ENCODE measurements at places on chromosomes 7 and 10.

- no peak for DNase-seq
These were observed 27.3 kb downstream of the PDIA4 start for GRCh38 chr7:149000961-149001360.

- no peak for DNase-seq
These were observed 311.0 kb upstream of the IMMP2L start for GRCh38 chr7:111873326-111873646.

DNA sequence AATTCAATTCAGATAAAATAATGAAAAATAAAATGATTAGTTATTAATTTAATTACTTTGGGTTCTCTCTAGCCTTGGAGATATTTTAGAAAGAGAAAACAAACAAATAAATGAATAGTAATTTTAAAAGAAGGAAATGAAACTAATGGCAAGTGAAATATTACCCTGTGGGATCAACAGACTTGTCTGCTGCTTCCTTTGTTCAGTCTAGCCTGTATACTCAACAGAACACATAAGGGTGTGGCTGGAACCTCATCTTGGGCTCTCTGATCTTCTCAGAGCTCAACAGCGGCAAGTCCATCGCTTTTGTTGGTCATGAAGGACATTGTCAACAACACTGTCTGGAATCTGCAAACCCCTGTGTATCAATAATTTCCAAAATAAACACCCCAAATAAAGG, 904.9 kb downstream of the IPMK start:
- DNase-seq = no peak

GRCh38 chr7:162632-163297, 29.6 kb upstream of the FAM20C start:
- no peak for DNase-seq

DNA sequence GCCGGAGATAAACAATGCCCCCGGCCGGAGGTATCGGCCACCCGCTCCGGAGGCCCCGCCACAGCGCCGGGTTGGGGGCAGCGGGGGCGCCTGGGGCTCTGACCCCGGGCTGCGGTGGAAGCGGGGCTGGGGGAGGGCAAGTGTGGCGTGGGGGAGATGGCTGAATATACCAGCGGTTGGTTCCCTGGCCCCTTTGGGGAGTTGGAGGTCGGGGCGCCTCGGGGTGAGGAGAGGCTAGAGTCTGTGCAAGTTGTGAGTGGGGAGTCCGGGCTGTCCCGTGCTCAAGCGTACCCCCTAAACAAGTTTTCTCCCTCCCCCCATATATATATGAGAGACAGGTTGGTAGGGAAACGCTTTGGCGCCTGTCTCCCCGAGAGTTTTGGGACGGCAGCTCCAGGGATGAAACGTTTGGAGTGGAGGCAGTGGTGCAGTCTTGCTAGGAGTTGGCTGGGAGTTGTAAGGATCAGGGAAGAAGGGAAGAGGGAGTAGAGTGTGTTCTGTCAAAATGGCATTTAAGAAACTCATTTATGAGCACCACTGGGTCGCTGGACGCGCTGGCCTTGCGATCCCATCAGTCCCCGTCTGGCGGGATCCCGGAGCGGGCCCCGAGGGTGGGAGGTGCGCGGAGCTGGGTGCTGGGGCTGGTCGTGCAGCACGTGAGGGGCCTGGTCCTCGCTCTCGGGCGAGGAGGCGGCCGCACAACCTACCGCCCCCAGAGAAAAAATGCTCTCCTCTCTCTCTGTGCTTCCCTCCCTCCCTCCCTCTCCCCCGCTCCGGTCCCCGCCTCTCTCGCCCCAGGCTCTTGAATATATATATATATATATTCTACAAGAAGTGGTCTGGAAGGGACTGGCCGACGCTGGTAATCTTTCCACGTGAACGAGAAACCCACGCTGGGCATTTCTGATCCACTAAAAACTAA, 1.1 kb downstream of the TET1 start:
- no peak for DNase-seq

- DNase-seq = no peak
These were observed 63.4 kb downstream of the VAX1 start for GRCh38 chr10:117074621-117075020.

GRCh38 chr7:158827411-158828132, 1.7 kb downstream of the ESYT2 start:
- DNase-seq = peak; percentile 49

GRCh38 chr10:109866168-109866994, 56.9 kb downstream of the XPNPEP1 start:
- DNase-seq = no peak

GRCh38 chr10:131902211-131902610, 1.4 kb downstream of the PPP2R2D start:
- DNase-seq = no peak

- DNase-seq = no peak
These were observed 452.4 kb upstream of the PHF14 start for GRCh38 chr7:10521306-10521705.

DNA sequence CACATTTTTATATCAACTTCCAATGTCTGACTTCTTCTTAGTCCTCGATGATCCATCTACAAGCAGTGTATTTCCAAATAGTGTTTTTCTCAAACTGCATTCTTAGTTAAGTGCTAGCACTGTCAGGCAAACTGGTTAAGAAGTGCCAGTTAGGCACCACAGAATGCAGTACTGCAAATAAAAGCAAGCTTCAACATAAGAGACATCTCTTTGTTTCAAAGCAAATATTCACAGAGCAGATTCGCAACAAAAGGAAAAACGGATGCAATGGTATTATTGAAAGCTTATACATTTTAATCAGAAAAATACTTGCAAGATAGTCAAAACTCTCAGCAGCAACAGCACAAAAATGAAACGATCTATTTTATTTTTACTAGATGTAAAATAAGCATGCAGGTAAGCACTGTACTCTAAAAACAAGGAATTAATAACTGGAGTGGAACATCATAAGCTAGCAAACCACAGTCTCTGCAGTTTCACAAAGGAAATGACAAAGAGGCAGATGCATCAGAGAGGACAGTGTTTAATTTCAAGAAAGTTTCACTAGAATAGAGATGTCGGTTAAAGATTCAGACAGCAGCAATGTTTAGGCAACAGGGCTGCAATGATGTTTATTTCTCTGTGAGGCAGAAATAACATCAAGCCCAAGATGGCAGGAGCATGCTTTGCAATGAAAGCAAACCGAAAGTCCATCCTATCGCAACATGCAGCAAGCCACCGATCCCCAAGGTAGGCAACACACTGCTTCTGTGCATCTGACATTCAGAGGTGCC, 82.0 kb downstream of the FGFR2 start:
- DNase-seq = peak; percentile 1

GRCh38 chr10:113129117-113129516, 179.1 kb downstream of the TCF7L2 start:
- no peak for DNase-seq

- no peak for DNase-seq
These were observed 224.7 kb downstream of the INHBA start for GRCh38 chr7:41478187-41478586.

- DNase-seq = no peak
These were observed 173.8 kb downstream of the ITGA8 start for GRCh38 chr10:15545884-15546283.

DNA sequence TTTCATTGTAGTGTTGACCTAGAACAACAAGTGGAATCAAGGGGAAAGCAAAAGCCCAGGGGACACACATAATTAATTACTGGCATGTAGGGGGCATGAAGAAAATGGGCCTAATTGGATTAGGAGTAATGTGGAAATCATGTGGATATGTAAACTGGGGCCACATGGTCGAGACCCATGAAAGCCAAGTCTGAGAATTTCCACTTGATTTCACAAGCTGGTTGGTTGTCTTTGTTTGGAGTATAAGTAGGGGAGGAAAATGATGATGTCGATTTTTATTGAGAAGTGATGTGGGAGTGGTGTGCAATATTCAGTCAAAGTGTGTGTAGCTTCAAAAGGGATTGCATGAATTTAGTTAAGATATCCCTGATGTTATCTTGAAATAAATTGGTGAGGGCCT, 131.8 kb downstream of the LRRC4 start:
- DNase-seq = no peak

DNA sequence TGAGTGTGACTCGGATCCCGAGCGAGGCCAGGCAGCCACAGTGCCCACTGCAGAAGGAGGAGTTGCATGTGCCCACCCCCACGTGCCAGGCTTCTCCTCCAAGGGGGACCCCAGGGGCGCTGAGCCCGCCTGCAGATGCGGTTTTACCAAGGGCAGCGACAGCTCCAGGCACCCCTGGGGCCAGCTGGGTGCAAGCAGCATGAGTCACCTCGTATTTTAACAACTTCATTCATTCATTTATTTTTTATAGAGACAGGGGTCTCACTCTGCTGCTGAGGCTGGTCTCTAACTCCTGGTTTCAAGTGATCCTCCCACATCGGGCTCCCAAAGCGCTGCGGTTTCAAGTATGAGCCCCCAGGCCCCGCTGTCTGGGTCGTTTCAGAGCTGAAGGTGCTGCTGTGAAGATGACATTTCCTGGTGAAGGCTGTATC, 1.3 kb upstream of the FOXL3 start:
- DNase-seq = no peak

GRCh38 chr10:16049782-16050181, 189.5 kb upstream of the MINDY3 start:
- no peak for DNase-seq

DNA sequence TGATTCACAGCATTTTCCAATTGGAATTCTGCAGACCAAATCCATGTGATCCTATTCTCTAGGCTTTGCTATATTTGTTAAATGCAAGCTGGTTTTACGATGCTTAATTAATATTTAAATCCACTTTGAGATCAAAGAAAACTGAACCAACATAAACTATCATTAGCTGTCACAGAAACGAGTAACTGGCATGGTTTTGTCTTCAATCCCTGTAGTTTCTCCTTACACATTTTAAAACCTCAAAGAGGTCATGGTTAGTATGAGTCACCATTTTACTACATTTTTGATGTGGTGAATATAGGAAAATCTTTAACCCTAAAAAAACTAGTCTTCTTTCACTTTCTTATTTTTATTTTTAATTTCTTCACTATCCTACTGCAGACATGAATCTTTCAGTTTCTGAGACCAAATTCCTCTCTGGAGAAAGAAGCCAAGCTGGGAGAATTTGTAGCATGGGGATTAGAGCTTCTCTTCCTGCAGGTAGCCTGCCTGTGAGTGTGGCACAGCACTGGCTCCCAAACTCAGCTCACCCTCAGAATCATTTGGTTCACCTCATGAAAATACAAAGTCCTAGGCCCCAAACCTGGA, 8.7 kb upstream of the LIPM start:
- peak; percentile 28 for DNase-seq

GRCh38 chr7:34269084-34269483, 363.7 kb downstream of the BMPER start:
- no peak for DNase-seq

DNA sequence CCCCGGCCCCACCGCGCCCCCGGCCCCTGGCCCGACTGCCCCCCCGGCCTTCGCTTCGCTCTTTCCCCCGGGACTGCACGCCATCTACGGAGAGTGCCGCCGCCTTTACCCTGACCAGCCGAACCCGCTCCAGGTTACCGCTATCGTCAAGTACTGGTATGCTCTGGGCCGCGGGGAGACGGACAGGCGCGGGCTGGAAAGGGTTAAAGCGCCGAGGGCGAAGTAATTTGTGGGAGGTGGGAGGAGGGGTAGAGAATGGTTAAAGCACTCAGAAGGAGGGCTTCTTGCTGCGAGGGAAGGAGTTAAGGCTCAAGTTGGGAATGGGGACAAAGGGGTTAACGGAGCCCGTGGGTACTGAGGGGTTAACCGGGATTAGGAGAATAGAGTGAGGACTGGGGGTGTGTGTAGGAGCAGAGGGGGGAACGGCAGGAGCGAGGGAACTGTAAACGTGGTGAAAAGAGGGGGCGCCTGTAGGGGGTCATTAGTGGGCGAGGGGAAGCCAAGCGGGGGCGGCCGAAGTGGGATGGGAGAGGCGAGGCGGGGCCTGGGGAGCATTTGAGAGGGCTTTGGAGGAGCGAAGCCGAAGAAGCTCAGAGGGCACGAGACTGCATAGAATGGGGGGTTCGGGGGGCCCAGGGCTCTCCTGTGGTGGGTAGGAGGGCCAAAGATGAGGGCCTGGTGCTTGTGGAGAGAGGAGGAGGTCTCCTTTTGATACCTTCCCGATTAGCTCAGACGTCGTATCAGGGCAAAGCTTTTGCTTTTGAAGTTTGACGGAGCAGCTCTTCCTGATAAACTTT, 605 bp downstream of the SUFU start:
- DNase-seq = peak; percentile 9

DNA sequence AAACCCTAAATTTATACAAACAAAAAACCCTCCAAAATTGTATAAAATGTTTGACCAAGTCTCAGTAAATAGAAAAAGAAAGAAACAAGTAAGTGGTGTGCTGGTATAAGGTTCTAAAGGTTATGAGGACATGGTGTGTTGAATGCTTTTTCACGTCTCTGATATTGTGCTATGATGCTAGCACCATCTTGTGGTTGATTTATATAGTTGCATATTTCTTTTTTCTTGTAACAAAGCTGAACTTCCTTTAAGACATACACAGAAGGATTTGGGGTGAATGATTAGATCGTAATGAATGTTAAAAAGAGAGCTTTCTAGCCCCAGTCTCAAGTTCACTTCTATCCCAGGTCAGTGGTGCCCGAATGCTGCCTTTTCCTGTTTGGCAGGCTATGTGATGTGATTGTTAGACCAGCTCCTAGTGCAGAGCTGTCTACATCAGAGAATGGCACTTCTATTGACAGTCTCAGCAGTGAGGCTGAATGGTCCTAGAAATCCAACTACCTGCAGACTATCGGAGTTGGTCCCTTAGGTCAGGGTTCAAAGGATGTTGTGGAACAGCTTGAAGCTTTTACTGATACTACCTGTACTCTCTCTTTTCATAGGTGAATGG, 25.0 kb downstream of the VTI1A start:
- peak; percentile 39 for DNase-seq

DNA sequence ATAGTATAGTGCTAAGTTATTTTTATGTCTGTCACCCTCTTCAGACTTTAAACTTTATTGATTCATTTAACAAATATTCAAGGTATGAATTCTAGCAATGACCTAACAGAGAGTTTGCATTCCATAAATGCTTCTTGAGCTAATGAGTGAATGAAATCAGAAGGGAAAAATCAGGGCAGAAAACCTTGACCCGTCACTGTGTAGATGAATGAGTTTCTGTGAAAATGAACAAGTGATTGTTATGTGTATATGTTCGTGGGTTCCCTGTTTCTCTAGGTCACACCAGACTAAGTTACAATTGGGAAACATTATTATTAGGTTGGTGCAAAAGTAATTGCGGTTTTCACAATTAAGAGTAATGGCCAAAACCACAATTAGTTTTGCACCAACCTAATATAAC, 30.1 kb downstream of the APBB1IP start:
- DNase-seq = no peak

DNA sequence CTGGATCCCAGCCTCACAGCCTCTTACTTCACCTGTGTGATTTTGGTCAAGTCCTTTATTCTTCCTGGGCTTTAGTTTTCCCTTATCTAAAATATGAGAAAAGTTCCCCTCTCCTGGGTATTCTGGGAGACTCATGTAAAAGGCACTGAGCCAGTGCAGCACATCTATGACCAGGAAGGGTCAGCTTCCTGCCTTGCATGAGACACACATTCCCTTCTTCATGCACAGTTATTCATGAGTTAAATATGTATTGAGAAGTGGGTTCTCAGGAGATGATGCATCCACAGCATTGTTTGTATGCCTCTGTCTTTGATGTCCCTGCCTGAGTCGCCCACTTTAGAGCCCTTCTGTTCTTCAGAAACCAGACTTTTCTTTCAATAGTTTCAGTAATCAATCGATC, 33.3 kb downstream of the EGFR start:
- no peak for DNase-seq

- DNase-seq = no peak
These were observed 57.5 kb downstream of the CAMK2B start for GRCh38 chr7:44267719-44268421.
